Neural progenitor cell (in vitro differentiated cells): ENCODE measurements at places on chromosomes 16 and 17. TPM values are rescaled to one million over a fixed set of nuclear protein-coding genes. Genes with fewer than 3 reads are reported as not detected.

PRSS36 gene
- total RNA-seq = 0.30 and 0.68 TPM in 2 replicates

PLEKHH3 gene
- 3.4 and 22.8 TPM in 2 replicates for total RNA-seq

- H3K4me3 ChIP-seq = peak overlapping the region; percentile 52
- H3K4me1 ChIP-seq = peaks cover 46% of the 10 kb centered on the region
- H3K27ac ChIP-seq = no peak overlapping the region
- no peaks in the 10 kb centered on the region for H3K36me3 ChIP-seq
- H3K27me3 ChIP-seq = peaks cover 34% of the 10 kb centered on the region
Measured at GRCh38 chr17:384622-385177, 32.1 kb upstream of the RPH3AL start.

DNA sequence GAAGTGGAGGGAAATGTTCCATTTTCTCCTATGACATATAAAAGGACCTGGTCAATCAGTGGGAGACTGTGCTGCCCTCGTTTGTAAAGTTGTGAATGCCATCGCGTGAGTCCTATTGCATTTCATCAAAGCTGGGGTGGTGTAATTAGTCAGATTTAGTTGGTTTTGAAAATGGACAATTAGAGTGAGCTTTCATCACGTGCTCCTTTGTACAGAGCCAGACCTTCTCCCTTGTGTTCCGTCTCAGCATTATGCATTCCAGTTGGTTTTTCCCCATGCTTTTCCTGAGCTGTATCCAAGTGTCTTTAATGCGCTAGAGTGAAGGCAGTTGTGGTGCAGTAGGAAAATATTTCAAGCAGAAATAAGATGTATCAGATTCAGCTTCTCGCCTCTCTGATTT lies 10.4 kb downstream of the SEC14L1 start:
- peaks cover 42% of the 10 kb centered on the region for H3K4me1 ChIP-seq
- H3K4me3 ChIP-seq = no peak overlapping the region
- no peak overlapping the region for H3K27ac ChIP-seq
- H3K27me3 ChIP-seq = no peaks in the 10 kb centered on the region
- H3K36me3 ChIP-seq = no peaks in the 10 kb centered on the region

GRCh38 chr17:81612172-81612970 lies 24.5 kb downstream of the NPLOC4 start:
- no peak overlapping the region for H3K4me3 ChIP-seq
- H3K4me1 ChIP-seq = no peaks in the 10 kb centered on the region
- no peaks in the 10 kb centered on the region for H3K27me3 ChIP-seq
- H3K36me3 ChIP-seq = no peaks in the 10 kb centered on the region
- DNase-seq = no peak

- H3K27ac ChIP-seq = no peak overlapping the region
- no peak for DNase-seq
- H3K27me3 ChIP-seq = no peaks in the 10 kb centered on the region
- no peak overlapping the region for H3K4me3 ChIP-seq
Measured at GRCh38 chr16:64975821-64976220, 146.0 kb downstream of the CDH11 start.

DNA sequence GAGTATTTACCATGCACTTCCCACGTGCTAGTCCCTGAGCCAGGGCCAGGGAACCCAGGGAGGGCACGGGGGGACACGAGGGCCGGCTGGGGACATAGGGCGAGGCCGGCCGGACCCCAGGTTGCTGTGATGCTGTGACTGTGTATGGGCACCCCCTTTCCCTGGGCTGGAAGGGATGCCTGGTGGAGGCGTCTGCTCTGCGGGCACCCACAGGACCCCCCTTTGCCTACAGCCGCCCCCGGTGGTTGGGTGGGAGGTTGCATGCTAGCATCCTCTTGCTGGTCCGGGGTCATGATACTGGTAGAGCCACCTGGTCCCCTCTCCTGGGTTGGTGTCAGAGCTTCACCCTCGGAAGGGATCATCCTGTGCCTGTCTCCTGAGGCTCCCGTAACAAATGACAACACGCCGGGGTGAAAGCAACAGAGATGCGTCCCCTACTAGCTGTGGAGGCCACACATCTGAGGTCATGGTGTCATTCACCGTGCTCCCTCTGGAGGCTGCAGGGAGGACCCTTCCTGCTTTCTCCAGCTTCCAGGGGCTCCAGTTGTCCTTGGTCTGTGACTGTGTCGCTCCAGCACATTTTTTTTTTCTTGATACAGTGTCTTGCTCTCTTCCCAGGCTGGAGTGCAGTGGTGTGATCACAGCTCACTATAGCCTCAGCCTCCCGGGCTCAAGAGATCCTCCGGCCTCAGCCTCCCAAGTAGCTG lies 3.1 kb upstream of the CIAO3 start:
- no peak overlapping the region for H3K27ac ChIP-seq
- H3K4me1 ChIP-seq = peaks cover 5% of the 10 kb centered on the region
- H3K27me3 ChIP-seq = no peaks in the 10 kb centered on the region
- no peaks in the 10 kb centered on the region for H3K36me3 ChIP-seq
- H3K4me3 ChIP-seq = no peak overlapping the region

DNA sequence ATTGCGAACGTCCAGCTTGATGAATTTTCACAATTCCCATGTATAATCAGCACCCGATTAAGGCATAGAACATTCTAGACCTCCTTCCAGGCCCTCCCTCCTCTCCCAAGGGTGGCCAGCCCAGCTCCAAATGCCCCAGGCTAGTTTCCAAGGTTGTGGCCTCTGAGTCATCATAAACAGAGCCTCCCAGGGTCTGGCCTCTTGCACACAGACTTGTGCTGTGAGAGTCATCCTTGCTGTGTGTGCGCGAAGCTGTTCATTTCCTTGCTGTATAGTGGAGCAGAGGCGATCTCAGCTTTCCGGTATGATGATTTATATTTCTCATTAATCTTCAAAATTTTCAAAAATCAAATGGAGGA lies 20.5 kb upstream of the JPH3 start:
- no peaks in the 10 kb centered on the region for H3K36me3 ChIP-seq
- H3K27ac ChIP-seq = no peak overlapping the region
- no peak for DNase-seq
- no peaks in the 10 kb centered on the region for H3K27me3 ChIP-seq
- H3K4me1 ChIP-seq = no peaks in the 10 kb centered on the region
- no peak overlapping the region for H3K4me3 ChIP-seq

DNA sequence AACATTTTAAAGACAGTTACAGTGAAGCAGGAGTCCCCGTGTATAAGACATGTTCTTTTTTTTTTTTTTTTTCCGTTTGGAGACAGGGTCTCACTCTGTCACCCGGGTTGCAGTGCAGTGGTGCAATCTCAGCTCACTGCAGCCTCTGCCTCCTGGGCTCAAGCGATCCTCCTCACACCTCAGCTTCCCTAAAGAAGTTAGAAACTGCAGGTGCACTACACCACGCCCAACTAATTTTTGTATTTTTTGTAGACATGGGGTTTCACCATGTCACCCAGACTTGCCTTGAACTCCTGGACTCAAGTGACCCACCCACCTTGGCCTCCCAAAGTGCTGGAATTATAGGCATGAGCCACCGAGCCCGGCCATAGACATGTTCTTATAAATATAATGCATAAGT lies 3.0 kb downstream of the EVI2B start:
- no peak for DNase-seq
- no peak overlapping the region for H3K27ac ChIP-seq
- no peak overlapping the region for H3K4me3 ChIP-seq
- H3K4me1 ChIP-seq = no peaks in the 10 kb centered on the region
- H3K36me3 ChIP-seq = no peaks in the 10 kb centered on the region

GRCh38 chr16:27083861-27084261 lies 17.1 kb downstream of the C16orf82 start:
- no peaks in the 10 kb centered on the region for H3K36me3 ChIP-seq
- H3K27ac ChIP-seq = no peak overlapping the region
- no peak overlapping the region for H3K4me3 ChIP-seq
- peaks cover 16% of the 10 kb centered on the region for H3K4me1 ChIP-seq
- H3K27me3 ChIP-seq = no peaks in the 10 kb centered on the region
- DNase-seq = peak; percentile 77

DNA sequence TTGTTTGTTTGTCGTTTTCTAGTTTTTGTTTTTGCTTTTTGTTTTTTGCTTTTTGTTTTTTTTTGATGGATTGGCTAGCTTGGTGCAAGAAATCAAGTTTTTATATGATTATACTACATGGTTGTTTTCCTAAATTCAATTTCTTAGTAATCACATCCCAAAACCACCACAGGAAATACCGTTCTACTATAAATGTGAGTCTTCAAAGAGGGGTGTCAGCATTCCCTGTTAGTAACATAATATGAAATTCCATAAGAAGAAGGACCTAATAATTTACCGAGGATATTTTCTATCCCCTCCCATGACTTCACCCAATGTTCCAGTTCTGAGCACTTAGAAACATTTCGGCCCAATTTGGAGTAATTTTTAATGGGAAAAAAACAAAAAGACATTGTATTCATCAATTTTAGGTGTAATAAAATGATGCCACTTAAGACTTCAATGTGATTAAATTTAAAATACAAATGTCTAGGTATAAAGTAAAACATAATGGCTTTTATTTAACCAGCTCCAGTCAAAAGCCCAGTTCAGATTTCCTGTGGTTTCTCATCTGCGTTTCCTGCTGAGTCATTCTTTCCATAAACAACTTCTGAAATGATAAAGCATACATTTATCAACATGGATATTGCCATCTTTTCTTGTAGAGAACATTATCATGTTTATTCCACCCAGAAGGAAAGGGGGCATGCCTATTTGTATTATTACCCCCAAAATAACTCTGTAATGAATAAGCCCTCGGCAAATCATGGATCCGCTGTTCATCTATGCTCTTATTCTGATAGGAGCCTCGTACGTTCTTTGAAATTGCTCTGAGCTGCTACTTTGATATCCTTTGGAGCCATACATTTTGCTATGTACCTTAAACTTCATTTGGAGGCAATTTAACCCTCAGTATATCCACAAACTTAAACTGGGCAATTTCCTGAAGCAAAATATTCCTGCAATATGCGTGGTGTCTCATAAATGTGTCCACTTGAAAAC lies 28.1 kb downstream of the HSBP1 start:
- H3K27me3 ChIP-seq = no peaks in the 10 kb centered on the region
- H3K36me3 ChIP-seq = no peaks in the 10 kb centered on the region
- no peaks in the 10 kb centered on the region for H3K4me1 ChIP-seq
- H3K4me3 ChIP-seq = no peak overlapping the region
- no peak overlapping the region for H3K27ac ChIP-seq

DNA sequence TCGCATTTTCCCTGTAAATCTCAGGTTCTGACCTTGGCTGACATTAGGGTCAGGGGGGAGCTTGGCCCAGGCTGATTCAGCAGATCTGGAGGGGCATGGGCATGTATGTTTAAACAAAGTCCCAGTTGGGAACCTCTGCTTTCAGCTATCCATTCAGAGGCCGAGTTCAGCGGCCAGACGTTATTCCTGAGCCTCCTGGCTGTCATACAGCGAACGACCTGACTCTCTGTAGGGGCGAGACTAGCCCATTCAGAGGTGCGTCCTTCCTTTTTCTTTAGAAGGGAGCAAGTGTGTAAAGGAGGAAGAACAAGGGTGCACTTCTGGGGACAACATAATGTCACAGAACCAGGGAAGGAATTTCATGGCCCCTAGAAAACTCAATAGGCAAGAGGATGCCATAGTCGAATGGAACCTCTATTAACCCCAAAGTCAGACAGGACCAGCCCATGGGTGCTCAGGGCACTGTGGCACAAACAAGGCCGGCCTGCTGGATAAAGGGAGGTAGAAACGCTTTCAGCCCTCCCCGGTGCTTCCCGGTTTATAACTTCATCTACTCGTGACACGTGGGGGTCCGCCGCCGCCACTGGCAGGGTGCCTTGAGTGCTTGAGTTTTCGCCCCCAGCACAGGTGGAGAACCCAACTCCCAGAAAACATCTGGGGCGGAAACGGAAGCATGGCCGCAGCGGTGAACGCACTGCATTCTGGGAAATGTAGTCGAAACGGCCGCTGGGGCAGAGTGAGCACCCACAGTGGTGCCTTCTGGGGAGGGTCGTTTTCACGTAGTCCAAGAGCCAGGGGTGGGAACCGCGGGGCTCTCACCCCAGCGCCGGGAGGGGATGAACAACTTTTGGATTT lies 33.2 kb upstream of the PLCG2 start:
- H3K27ac ChIP-seq = no peak overlapping the region
- no peaks in the 10 kb centered on the region for H3K36me3 ChIP-seq
- H3K4me1 ChIP-seq = no peaks in the 10 kb centered on the region
- peak; percentile 58 for DNase-seq
- H3K4me3 ChIP-seq = peak overlapping the region; percentile 40

DNA sequence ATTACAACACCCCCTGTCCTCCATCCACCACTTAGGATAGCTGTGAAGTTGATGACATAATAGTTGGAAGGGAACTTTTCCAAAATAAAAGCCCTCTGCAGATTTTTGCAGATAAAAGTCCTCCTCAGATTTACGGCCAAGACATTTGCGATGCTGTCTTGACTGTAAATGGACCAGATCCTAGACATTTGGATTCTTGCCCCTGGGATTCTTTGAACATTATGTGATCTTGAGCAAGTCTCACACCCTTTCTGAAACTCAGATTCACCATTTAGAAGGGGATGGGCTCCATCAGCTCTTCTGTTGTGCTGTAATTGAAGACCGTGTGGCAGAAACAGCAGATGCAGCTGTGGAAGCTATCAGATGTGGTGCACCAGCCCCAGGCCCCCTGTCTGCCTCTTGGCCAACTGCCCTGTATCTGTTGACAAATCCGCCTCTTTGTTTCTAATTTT lies 153.9 kb upstream of the CACNG3 start:
- H3K36me3 ChIP-seq = no peaks in the 10 kb centered on the region
- no peak overlapping the region for H3K4me3 ChIP-seq
- H3K27ac ChIP-seq = no peak overlapping the region
- no peak for DNase-seq
- H3K27me3 ChIP-seq = no peaks in the 10 kb centered on the region
- H3K4me1 ChIP-seq = peaks cover 9% of the 10 kb centered on the region

DNA sequence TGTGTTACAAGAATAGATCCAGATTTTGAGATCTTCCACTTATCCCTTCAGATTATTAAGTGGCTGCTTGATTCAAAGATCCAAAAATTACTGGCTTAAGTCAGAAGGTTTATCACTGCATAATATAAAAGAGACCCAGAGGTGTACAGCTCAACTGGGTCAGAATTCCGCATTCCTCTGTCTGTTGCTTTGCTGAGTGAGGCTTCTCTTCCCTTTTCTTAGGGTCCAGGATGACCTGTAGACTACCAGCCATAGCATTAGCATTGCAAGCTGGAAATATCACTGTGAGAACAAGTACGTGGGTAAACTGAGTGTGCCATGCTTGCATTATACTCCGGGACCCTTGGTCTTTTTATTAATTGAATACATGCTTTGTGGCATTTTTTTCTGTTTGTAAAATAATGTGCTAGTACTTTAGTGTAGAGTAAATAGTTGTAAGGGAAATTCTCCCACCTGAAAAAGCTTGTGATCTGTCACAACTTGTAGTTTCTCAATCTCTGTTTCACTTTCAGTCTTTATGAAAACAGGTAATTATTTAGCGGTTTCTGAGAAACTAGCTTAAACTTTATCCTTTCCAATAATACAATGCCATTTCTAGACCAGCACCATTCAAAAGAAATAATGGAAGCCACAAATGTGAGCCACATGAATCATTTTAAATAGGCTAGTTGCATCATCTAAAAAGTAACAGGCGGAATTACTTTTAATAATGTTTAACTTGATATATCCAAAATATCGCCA lies 61.6 kb downstream of the TNRC6C start:
- peaks cover 4% of the 10 kb centered on the region for H3K36me3 ChIP-seq
- DNase-seq = no peak
- H3K27ac ChIP-seq = no peak overlapping the region
